CD4-positive, CD25-positive, alpha-beta regulatory T cell (primary cell): ENCODE measurements at places on chromosomes 4 and X.

GRCh38 chrX:100340491-100341141 is 69.5 kb downstream of the PCDH19 start:
- DNase-seq: no peak

GRCh38 chr4:71008196-71008595 is 14.7 kb downstream of the DCK start:
- no peak for DNase-seq

- DNase-seq: no peak
Measured at GRCh38 chr4:168337550-168337940, 19.0 kb upstream of the DDX60 start.

GRCh38 chrX:53211391-53211978 is 13.5 kb downstream of the KDM5C start:
- no peak for DNase-seq

DNA sequence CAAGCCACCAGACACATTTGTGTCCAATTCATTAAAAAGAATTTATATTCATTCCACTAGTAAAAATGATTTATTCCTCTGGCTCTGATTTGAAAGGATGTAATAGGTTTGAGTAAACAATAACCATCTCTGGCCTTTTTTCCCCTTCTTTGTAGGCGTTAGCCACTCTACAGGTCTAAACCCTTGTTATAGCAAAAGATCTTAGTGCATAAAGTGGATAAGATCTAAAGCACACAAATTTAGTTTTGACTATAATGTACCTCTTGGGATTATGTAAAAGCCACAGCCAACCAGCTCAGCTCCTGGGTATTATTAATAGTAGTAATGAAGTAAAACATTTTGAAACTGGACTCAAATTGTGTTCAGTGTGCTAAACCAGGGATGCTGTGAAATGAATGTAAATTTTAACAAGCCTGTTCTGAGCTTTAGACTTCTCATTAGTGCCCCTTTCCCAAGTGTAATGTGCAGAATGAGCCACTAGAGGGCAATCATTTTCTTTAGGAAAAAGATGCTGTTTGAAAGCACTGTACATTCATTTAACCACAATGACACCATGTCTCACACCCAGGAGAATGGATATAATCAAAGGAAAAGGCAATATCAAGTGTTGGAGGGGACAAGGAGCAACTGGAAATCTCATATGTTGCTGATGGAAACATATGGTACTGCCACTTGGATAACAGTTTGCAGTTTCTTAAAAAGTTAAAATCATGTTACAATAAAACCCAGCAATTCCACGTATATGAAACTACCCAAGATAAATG is 69.7 kb downstream of the KLHL8 start:
- DNase-seq: peak; percentile 53

GRCh38 chr4:177108708-177109107 is 201.0 kb upstream of the NEIL3 start:
- no peak for DNase-seq
